ENCODE measurements at places on chromosomes 2 and 18.

DNA sequence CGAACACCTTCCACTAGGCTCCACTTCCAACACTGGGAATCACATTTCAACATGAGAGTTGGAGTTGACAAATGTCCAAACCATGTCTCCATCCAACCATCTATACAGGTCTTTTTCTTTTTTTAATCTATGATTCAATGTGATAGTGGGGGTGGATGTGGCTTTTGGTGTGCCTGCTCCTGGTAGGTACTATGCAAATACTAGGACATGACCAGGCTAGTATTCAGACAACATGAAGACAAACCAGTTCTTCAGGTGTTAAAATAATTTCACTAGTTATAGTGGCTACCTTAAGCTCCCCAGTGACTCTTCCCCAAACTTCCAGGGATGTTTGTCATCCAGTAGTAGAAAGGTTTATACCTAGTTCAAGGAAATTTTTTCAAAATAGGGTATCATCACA lies 387.5 kb downstream of the CDH2 start:
- DNase-seq: no peak

GRCh38 chr18:25538175-25538922 lies 186.4 kb upstream of the ZNF521 start:
- DNase-seq: no peak

DNA sequence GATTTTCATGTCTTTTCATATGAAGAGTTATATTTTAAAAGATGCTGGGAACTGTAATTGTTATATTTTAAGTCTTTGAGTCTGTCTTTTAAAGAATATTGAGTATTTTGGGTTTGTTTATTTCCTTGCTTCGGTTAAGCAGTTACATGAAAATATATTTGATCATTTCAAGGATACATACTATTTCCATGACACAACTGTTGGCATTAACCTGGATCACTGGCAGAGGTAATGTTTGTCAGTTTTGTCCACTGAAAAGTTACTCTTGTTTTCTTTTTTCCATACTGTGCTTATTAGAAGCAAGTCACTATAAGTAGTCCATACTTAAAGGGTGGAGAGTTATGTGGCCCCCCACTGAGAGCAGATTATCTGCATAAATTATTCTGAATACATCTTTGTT lies 1142.0 kb upstream of the TMEFF2 start:
- DNase-seq: no peak

GRCh38 chr2:42801381-42801780 lies 9.0 kb upstream of the HAAO start:
- no peak for DNase-seq

DNA sequence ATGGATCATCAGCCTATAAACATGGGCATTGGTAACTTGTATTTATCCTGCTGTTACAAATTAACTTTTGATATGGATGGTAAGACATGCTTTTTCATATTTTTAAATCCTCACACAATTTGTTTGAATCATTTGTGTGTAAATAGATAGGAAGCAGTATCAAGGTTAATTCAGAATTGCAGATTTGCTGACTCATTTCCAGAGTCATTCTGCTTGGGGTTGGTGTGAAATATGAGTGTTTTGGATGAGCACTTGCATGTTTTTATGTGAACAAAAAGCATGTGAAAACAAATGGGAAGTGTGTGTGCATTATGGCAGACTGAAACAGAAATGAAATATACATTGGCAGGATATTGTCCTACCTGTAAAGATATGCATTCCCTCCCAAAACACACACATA lies 11.8 kb downstream of the CCDC85A start:
- no peak for DNase-seq

- no peak for DNase-seq
Observed at GRCh38 chr2:151843691-151844061, 15.5 kb upstream of the ARL5A start.

DNA sequence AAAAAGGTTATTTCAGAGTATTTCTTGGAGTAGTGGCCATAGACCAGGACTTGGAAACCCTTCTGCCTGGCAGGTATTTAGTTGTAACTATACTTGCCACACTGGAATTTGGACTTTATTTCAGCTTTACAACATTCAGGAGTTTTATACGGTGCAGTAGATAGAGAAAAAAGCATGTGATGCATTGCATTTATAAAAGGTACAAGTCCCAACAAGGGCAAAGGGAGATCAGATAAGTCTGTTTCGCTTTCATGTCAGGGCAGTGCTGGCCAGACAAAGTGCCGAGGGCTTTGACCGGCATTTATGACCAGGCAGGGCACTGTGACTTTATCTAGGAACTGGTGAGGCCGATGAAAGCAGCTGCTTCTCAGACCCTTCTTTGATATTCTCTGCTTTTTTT lies 145.4 kb downstream of the RTN4 start:
- DNase-seq: no peak

DNA sequence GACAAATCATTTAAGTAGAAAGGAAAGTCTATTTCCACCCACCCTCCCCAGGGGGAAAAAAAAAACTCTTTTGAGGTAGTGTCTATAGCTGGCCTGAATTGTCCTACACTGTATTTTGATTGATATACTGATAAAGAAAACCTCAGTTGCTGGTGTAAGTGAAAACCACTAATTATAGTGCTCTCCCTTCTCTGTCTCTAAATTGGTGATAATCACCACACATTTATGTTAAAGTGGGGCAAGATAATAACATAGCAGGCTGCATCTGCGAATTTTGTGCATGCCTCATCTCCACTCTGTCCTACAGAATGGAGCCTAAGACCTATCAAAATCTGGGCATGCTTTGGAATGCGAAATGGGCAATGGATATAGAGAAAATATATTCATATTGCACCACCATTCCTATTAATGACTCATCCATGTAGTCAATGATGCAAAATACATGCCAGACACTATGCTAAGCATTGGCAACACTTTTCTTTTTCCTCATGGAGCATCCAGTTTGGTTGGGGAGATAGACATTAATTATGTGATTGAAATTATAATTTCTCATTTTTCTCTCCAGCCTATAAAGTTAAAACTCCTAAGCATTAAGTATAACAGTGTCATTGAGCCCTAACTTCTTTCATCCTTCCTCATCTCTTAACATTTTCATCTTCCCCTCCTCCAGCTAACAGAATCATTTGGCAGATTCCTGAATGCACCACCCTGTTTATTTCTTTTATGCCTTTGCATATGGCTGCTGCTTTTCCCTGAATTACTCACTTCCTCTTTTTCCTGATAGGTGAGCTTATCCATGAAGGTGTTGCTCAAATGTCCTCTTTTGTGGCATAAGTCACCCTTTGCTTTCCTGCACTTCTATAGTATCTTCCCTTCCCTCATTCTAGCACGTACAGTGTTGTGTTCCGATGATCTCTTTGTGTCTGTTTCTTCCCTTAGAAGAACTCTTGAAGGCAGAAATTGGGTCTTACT lies 58.2 kb downstream of the SLC9A2 start:
- DNase-seq: no peak

- DNase-seq: no peak
Observed at GRCh38 chr2:41965909-41966295, 81.9 kb upstream of the PKDCC start.

DNA sequence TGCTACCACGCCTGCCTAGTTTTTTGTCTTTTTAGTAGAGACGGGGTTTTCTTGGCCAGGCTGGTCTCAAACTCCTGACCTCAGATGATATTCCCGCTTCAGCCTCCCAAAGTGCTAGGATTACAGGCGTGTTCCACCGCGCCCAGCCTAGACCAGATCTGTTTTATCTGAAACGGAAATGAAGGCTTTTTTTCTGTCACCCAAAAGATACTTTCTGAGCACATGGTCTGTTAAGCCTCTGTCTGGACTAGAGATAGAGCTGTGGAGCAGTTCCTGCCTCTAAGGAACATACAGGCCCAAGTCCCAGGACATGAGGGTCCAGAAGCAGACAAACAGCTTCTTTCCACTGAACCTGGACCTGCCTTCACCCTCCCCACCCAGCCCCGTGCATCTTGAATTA lies 43.6 kb upstream of the PTMA start:
- DNase-seq: no peak

- peak; percentile 75 for DNase-seq
Observed at GRCh38 chr18:9914584-9915290, 921 bp downstream of the VAPA start.

DNA sequence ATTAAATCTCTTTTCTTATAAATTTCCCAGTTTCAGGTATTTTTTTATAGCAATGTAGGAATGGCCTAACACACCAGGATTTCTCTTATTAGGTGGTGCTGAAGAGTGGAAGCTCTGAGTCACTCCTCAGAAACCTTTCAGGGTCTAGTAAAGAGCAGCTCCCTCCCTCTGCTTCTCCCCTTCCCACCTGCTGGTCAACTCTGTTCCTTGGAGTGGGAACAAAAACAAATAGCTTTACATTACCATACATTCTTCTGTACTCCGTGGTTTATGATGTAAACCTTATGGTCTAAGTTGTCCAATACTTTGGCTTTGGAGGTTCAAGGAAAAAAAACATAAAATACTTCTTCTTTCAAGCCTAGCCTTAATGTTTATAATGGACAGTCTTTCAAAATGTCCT lies 2.7 kb upstream of the IL1R1 start:
- DNase-seq: no peak

DNA sequence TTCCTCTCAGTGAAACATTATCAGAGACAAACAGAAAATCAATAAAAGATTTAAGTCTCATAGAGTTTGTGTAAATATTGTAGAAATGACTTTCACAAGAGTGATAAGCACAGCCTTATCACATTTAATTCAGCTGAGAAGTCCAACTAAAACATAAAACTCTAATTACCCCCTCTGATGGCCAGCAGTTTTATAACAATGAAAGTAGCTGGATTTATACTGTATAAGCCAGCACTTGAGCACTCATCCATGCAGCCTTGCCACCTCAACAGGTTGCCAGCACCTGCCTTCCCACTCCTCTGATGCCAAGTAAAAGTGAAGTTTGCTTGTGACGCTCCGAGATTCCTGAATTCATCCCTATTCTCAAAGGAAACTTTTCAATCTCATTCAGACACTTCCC lies 103.0 kb upstream of the STK39 start:
- DNase-seq: no peak

GRCh38 chr2:113116100-113116958 lies 11.1 kb upstream of the IL1RN start:
- peak; percentile 60 for DNase-seq

DNA sequence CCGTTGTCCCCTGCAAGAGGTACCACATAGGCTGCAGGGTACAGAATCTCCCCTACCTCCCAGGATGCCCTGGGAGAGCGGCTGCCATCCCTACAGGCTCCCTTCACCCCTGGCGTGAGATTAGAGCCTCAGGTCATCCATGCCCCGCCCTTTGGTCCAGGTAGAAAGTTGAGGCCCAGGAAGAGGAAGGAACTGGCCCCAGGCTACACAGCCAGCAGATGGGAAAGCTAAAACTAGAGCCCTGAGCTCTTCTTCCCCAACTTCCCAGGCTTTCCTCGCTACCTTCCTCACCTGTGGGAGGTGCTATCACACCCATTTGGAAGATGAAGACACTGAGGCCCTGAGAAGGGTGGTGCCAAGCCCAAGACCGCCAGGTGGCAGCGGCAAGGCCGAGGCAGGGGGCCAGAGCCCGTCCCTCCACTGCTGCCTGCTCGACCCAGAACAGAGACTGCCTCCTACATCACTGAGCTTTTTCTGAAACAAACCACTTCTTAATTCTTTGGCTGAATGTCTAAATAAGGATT lies 25.8 kb downstream of the CIB4 start:
- no peak for DNase-seq

DNA sequence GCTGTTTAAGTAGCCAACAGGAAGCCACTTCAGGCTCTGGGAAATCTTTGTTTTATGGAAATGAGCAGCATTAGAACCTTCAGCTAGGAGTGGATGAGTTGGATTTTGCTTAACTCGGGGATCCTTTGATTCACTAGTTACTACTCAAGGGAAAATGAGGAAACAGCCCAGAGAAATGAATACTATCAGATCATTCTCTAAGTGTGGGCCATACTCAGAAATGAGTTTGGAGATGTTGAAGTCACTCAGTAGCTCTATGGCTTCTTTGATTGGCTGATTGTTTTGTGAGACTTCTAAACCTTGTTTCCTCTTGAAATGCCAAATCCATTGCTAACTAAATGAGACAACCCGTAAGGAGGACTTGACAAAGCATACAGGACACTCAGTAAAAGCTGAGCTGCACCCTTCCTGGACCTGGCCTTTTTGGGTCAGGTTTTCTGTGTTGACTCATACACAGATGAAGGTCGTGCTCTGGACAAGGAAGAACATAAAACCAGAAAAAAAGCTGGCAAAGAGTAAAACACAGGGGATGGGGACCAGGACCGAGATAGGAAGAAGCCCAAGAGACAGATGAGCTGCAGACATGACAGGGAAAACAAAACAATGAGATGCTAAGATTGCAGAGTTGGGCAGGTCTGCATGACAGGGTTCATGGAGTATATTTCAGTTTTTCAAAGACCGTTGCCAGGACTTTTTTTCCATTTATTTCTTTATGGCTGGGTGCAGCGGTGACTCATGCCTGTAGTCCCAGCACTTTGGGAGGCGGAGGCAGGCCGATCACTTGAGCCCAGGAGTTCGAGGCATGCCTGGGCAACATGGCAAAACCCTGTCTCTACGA lies 41.6 kb downstream of the INO80C start:
- no peak for DNase-seq

- DNase-seq: no peak
Observed at GRCh38 chr2:74290466-74291217, 52.6 kb downstream of the SLC4A5 start.

GRCh38 chr2:3434654-3435053 lies 55.2 kb downstream of the TRAPPC12 start:
- no peak for DNase-seq

DNA sequence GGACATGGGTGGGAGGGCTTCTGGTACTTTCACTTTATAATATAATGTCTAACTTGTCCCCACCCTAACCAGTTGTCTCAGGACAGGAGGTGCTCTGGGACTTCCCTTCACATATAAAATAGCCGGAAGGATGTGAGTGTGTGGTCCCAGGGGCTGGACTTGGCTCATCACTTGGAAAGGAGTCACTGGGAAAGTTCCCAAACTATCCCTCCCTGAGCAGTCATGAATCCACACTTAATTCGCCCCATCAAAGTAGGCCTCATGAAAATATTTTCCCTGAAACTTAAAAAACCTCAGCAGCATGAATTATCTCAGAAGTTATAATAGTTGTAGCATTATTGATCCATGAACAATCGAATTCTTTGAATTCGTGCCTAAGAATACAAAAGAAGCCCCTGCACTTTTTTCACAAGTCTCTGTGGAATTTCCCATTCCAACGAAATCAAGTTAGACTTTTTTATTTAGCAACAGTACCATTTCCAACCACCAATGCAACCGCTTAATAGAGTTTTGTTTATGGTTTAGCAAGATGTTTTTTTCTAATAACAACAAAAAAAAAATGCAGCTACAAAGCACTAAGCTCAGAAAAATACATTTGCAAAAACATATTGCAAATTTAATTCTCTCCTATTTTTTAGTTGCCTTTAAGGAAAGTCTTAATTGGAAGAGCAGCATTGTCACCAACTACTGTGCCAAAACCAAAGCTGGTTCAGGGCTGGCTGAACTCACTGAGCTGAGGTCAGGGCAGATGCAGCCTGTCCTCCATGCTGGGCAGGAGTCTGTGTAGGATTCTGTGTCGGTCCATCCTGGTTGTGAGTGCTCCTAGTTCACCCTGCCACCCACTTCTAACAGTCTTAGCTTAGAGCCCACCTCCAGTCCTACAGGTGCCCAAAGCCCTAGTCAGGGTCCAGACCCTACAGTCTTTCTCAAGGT lies 68.8 kb upstream of the SPTBN1 start:
- DNase-seq: no peak

- no peak for DNase-seq
Observed at GRCh38 chr18:69401226-69401971, 711 bp downstream of the DOK6 start.

GRCh38 chr2:121427187-121427689 lies 103.4 kb upstream of the RNU4ATAC start:
- DNase-seq: no peak

GRCh38 chr2:46872902-46873603 lies 42.6 kb downstream of the MCFD2 start:
- DNase-seq: no peak

- no peak for DNase-seq
Observed at GRCh38 chr2:156481312-156481711, 45.1 kb downstream of the GPD2 start.
